ACHN (cell line): ENCODE measurements at places on chromosomes 1 and 21.

DNA sequence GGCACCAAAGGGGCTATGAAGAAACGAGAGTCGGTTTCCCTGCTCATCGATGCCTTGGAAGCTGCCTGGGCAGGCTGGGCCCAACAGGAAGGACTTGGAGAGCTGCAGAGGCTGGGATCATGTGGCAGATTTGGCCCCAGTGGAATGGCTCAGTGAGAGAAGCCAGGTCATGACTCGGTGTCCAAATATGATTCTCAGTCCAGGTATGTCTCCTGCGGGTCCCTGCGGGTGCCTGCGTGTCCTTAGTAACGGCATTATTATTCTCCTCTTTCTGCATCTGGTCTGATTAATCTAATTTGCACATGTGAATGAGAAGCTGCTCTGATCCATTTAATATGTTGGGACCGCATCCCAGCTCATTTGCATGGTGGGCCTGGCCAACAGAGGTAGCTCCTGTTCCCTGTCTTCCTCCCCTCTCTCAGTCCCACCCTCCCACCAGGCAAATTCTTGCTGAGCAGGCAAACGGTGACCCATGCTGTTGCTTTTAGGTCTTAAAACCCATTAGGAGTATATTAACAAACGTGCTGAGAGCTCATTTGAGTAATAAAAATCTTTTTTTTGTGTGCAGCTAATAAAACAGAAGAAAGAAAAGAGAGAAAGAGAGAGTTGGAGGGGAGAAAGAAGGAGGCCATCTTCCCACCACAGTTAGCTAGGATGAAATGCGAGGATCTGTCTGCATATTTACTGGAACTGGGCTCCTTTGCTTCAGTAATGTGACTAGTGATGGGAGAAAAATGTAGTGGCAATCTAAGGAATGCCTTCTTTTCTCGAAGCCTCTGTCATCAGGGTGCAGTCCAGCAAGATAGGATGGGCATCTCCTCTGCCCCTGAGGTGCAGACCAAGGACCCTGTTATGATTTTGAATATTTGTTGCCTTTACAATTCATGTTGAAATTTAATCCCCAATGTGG, 133.5 kb downstream of the HMGB4 start:
- DNase-seq, result no peak

DNA sequence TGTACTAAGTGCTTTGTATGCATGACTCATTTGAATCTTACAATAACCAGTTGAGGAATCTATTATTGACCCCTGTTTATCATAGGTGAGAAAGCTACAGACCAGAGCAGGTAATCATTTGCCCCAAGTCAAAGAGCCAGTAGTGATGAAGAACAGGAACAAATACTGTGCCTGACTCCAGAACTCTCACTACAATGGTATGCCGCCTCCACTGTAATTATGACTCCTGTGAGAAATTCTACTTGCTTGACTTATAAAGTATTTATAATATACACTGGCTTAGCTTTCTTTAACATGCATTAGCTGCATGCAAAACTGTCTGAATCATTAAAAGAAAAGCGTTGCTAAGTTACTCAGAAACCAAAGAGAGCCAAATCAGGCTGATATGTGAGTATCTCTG, 92.6 kb downstream of the ZNF281 start:
- DNase-seq, result no peak

GRCh38 chr1:241212628-241213027, 144.4 kb downstream of the RGS7 start:
- DNase-seq, result no peak

DNA sequence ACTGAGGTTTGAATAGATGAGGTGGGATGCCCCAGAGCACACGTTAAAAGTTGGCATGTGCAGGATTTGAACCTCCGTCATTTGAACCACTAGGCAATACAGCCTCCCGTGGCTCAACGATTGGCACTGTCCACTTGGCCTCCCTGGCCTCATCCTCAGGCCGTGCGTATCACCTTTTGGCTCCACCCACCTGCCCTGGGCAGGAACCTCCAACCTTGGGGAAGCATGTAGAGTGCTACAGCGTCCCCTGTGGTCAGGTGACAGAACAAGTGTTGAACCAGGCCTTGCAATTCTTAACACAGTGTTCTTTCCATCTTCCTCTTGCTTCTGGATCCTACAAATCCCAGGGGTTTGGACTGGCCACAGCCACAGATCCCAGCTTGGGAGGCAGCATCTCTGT, 112.6 kb downstream of the PAX7 start:
- DNase-seq, result no peak

DNA sequence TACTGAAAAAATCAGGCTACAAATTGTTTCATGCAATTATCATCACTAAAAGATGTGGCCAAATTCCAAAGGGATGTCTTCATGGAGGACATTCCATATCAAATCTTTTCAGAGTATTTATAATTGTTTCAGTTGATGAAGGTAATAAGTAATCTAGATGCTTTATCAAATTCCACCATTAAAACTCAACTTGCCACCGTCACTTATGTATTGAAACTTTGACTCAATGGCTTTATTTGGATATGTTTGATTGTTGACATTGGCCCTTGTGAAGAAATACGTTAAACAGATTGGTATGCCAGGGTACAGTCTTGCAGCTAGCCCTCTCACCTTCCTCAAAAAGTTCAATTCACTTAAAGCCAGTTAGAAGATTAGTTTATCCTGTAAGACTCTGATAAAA, 32.2 kb upstream of the PALMD start:
- DNase-seq, result no peak

DNA sequence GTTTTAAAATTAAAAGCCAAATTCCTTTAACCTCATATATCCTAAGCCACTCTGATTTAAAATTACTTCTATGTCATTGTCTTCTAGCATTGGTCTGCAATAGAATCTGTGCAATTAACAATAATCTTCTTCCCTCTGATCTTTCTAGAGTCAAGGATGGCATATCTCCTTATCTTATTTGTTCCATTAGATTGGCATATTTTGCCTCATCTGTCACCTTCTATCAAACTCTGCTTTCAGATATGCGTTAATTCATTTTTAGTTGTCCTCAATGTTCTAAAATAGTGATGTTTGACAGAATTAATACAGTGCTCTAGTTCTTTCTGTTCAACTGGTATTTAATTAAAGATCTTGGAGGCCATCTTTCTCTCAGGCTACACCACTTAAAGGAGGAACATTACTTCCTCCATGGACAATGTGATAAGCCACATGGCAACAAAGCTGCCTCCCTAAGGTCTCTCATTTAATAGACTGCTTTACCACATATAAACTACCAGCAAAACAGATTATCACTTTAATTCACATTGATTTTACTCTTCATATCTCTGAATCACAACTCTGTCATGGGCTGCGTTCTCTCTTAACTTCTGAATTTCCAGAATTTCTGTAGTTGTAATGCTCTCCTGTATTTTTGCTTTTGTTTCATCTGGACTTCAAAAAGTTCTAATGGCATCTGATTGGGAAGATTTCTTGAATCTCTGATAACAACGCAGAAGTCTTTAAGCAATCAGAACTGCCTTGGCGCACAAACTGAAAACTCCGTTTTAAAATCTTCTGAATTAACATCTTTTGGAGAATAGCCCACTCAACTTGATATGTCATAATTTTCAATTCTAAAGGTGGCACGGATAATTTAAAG, 2.8 kb downstream of the NRIP1 start:
- no peak for DNase-seq

GRCh38 chr1:207179036-207179435, 75.0 kb downstream of the C4BPA start:
- DNase-seq, result no peak

DNA sequence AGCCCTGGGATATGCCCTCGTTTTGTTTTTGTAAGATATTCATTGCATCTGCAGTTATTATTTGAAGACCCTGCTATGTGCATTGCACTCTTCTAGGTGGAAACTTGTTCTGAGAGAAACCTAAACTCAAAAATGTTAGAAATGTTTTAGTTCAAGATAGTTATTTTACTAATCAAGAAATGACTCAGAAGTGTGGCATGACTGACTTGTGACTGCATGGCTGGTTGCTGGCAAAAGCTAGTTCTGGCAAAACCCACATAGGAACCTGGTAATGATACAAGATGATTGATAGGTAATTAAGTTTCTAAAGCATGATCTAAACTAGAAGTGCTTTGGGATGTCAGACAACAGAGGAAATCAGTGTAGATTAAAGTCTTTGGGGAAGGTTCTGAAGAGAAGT, 33.8 kb upstream of the NFASC start:
- DNase-seq, result no peak
